Dermis blood vessel endothelial cell (primary cell): ENCODE measurements at places on chromosomes 1 and 21.

DNA sequence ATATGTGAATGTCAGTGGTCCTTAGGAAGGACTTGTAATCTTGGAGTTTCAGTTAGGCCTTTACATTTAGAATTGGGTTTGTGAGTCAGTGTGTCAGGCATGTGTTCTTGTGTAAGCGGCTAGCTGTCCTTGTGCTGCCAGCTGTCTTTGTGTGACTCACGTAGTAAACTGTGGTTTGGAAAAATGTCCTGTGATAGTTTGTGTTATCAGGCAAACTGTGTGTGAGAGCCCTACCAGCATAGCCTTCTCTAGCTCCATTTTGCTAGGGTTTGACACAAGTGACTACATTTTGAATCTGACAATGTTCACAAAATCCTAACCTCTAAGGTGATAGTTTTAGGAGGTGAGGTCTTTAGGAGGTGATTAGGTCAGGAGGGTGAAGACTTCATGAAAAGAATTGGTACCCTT, 6.9 kb upstream of the SLC35D1 start:
- peak; percentile 26 for DNase-seq

- no peak for DNase-seq
Measured at GRCh38 chr21:41923631-41924367, 30.0 kb downstream of the C2CD2 start.

GRCh38 chr1:85708829-85709227, 595 bp upstream of the ZNHIT6 start:
- no peak for DNase-seq

DNA sequence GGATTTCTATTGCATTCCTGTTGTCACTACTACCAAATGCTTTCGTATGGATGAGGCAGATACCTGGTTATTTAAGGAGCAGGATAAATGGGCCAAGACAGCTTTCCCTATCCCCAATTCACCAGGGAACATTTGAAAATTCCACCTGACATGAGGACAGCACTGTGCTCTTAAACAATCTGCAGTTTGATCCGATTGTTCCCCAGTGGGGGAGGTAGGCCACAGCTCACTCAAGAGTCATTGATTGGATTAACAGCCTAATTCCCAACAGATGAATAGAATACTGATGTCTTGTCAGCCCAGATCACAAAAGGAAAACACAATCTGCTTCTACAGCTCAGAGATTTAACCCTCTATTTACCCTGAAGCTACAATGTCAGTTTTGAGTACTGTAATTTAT, 123.9 kb downstream of the LHX4 start:
- DNase-seq: no peak

- DNase-seq: peak; percentile 91
Measured at GRCh38 chr21:38993561-38993960, 187.8 kb downstream of the ETS2 start.
